DMS 273 treated with DMSO at 0.1 percent for 48 hours (cell line): ENCODE measurements at places on chromosomes 16 and 17.

DNA sequence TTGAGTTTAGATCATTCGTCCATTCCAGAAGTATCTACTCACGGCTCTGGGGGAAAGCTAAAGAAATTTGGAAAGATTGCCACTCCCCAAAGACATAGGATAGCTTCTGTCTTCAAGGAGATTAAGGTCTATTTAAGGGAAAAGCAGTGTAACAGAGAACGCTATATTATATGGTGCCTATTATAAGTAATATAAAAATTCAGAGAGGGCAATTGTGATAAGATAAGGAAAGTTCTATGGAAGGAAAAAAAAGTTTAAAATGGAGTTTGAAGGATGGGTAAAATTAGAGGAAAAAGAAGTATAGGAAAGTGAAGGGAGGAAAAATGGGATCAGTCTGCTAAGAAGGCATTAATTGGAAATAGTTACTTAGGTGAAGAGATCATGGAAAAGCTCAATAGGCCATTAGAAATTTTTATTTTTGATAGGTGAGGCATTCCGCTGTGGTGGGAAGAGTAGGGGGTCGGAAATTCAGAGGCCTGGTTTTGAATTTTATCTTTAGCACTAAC, 690 bp upstream of the CDC27 start:
- DNase-seq = no peak

DNA sequence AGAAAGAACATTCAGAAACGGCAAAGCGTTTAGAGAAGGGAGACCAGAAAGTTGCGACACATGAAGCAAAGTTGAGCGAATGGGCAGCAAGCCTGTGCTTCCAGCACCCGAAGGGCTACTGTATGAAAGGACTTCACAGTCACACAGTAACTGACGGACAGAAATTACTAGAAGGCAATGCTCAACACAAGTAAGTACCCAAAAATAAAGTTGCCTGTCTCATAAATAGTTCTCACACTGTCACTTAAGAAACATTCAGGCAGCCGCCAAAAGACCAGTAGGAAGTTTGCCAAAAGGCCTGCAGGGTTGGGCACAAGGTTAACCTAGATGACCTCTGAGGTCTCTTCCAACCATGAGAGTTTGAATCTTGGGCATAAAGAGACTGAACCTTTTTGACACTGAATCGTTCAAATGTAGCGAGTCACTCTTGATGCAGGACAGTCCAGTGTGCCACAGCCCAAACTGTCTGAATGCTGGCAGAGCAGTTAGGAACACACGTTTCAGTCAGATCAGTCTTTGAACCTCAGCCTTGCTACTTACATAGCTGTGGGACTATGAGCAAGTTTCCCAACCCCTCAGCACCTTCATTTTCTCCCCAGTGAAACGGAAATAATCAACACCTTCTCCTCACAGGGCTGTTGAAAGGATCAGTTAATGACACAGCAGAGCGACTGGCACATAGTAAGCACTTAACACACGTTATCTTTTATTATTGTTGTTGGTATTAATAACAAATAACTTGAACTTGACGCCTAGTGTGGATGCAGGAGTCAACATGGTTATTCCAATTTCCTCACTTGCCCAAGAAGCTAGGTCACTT, 10.4 kb downstream of the NCBP3 start:
- DNase-seq = no peak

DNA sequence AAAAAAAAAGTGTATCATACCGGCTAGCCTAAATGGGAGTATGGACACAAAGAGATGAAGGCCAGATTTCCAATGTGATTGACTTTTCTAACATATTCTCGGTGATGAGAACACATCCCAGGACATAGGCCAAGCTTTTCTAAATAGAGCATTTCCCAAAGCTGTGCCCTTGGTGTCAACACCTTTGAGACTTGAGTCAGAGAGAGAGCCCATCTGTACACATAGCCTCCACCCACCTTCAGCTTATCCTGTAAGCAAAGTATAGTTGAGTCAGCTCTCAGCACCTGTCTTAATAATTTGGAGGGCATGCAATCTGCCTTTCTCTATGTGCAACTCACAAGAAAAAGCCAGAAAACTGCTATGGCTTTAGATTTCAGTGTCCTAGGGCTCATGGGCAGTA, 42.7 kb downstream of the SOX9 start:
- DNase-seq = peak; percentile 41

DNA sequence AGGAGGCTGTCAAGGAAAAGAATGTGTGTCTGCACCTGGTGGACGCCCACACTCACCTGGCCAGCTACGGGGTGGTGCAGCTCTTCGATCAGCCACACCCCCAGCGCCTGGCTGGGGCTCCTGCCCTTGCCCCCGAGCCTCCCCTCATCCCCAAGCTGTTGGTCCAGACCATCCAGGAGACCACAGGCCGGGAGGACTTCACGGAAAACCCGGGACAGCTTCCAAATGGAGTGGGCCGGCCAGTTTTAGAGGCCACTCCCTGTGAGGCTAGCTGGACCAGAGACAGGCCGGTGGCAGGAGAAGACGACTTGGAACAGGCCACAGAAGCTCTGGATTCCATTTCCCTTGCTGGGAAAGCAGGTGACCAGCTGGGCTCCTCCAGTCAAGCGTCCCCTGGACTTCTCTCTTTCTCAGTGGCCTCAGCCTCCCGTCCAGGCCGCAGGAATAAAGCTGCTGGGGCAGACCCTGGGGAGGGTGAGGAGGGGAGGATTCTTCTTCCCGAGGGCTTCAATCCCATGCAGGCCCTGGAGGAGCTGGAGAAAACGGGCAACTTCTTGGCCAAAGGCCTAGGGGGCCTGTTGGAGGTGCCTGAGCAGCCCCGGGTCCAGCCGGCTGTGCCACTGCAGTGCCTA, 2.2 kb downstream of the WDR81 start:
- no peak for DNase-seq

DNA sequence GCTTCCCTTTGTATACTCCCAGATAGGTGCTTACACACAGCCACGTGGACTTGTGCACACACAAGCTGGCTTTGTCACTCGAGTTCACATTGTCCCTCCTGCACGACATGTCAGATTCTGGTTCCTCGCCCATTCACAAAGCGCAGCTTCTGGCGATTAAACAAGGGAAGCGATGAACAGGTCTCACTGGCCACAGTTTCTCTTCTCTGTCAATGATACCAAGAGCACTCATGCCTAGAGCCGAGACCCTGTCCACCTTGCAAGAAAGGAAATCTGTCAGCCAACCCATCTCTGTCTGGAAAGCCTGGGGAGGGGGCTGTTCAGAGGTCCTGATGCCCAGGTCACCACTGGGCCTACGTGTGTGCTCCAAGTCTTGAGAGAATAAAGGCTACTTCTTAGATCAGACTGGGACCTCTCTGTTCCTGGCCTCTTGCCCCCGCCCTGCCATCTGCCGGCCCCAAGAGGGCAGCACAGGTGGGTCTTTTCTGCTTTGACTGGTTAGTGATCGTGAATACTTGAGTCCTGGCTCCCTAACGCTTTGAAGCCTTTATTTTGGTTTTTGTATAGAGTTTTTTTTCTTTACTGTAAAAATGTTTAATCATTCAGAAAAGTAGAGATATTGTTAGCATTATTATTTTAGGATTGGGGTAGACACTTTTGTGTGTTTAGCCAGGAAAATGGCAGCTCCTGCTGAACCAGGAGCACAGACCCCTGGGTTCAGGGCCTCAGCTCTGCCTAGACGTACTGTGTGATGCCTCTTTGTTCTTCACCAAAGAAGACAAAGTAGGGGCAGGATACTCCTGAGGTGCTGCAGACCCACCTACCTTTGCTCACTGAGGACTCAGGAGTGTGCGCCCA, 104.7 kb downstream of the MRM1 start:
- DNase-seq = peak; percentile 31

DNA sequence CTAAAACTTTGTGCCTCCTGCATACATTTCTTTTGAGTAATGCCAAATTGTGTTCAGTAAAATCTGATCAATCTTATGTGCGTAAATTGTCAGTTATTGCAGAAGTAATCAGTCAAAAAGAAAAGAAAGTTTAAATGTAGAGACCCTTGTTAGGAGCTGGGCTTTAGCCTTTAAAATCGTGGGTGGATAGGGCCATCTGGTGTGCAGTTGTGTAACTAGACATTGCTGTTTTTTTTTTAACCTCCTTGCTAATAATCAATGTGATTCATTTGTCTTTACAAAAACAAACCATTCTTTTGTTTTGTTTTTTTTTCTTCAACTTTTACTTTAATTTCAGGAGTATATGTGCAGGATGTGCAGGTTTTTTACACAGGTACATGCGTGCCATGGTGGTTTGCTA, 5.3 kb upstream of the WWOX start:
- no peak for DNase-seq

DNA sequence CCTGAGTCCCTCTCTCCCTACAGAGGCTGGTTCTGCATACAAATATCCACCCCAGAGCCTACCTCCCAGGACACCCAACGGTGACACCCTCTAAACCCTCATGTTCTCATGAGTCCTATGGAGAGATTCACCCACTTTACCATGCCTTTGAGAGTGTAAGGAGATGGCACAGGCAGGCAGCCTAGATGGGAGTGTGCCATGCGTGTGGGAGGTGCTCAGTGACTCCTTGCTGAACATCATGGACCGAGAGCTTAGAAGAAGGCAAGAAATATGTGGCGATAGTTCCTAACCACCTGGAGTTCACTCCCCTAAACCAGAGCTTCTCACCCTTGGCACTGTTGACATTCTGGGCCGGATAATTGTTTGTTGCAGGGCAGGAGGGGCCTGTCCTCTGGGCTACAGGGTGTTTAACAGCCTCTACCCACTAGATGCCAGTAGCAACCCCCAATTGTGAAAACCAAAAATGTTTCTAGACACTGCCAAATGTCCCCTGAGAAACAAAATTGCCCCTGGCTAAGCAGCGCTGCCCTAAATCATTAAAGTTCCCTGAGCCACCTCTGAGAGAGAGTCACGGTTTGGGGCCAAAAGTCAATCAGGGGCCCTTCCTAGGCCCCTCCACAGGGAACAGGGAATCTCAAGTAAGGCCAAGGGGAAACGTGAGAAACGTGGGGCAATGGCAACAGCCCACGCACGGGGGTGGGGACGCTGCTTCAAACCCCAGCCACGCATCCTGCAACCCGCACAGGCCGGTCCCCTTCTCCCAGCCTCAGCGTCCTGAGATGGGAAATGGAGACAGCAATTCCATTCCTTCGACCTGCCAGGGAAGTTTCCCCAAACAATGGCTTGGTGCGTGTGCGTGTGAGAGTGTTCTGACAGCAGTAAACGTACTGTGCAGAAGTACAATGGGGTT, 66.8 kb downstream of the C16orf78 start:
- peak; percentile 52 for DNase-seq

DNA sequence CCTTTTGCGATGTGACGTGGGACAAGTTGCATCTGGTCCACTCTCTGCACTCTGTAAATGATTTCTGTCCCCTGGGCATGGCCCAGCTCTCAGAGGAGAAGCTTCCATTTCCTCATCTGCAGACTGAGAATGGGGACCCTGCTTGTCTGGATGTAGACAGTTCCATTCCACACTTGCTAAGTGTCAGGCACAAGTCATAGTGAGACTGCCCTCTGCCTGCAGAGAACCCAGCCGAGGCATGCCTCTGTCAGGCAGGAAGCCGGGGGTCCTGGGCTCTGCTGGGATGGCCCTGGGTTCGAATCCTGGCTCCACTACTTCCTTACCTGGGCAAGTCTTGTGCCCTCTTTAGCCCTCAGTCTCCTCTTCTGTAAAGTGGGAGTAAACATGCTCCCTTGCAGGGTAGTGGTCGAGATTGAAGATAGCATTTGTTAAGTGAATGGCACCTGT, 4.1 kb downstream of the MAP2K3 start:
- DNase-seq = no peak

DNA sequence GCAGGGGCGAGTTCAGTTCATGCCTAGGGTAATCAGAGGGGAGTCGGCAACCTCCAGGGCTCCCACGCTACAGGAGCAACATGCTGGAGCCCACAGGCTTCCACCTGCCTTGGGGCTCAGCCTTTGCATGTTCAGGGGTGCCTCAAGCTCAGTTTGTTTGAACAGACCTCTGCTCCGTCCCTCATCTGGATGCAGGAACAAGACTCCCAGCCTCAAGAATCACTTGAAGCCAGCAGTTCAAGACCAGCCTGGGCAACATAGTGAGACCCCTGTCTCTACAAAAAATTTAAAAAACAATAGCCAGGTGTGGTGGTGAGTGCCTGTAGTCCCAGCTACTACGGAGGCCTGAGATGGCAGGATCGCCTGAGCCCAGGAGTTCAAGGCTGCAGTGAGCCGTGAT, 4.9 kb upstream of the HSD11B2 start:
- DNase-seq = no peak

GRCh38 chr16:78389009-78389498, 289.6 kb downstream of the WWOX start:
- DNase-seq = no peak

DNA sequence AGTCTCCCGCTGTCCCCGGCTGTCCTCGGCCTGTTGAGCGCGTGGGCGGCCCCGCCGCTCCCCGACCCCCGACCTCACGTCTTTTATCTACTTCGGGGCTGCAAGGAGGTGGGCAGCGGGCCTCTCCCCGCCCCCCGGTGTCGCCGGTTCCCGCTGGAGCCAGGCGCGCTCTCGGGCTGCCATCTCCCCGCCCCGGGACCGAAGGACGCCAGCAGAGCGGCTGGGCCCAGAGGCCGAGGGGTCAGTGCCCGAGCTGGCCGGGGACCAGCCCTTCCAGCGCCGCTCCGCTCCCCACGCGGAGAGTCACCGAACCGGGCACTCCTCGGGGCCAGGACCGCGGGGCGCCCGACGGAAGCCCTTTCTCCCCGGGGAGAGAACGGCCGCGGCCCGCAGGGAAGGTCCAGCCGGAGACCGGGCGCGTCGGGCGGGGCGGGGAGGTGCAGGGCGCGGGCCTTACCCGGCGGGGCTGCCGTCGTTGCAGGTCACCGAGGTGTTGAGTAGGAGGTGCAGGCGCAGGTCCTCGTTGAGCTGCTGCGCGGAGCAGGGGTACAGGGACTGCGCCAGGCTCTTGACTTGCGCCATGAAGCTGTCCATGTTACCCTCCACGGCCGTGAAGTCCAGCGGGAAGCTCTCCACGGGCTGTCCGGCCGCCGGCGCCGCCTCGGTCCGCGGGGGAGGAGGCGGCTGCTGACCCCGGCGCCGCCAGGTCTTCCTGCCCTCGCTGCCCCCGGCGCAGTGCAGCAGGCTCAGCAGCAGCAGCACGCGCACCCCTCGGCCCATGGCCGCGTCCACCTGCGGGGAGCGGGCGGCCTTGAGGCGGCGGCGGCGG, 643 bp downstream of the NOTUM start:
- DNase-seq = no peak

- DNase-seq = peak; percentile 92
These were observed 86.5 kb downstream of the ABCA8 start for GRCh38 chr17:68868708-68869107.

GRCh38 chr16:5175266-5175665, 77.7 kb upstream of the EEF2KMT start:
- peak; percentile 21 for DNase-seq
